Left ventricle myocardium inferior (tissue), 1 donor: ENCODE measurements at places on chromosomes 6 and 20. TPM values are rescaled to one million over a fixed set of nuclear protein-coding genes. Genes with fewer than 3 reads are reported as not detected.

- H3K27me3 ChIP-seq = no peaks in the 10 kb centered on the region
- DNase-seq = no peak
- H3K4me1 ChIP-seq = peaks cover 57% of the 10 kb centered on the region
- no peak overlapping the region for H3K4me3 ChIP-seq
These were observed 33.8 kb downstream of the RIN2 start for GRCh38 chr20:19791887-19792286.

DNA sequence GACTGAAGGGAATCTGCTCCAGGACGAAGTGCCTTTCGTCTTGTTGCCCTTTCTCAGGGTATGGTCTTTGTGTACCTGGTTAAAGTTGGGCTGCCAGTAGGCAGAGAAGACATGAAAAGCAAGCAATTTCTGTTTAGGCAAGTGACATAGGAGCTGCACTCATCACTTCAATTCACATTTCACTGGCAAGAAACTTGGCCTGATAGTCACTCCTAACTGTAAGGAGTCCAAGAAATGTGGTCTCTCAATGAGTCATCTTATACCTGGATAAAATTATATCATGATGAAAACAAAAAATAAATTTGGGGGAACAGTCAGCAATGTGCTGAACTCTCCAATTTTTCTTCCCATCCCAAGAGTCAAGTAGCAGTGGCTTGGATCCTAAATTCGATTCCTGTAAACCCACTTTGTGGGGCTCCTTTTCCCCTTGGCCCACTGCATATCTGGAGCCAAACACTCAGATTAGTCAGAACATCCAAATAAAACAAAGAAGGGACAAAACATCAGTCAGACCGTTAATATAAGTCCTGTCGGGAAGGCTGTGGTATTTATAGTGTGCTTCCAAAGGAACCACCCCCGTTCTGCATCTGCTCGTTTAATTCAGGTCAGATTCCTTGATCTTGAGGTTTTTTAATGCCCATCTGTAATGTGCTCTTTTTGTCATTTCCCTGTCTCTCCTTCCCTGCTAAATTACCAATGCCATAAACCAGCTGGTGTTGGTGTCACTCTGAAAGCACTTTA is 5.0 kb upstream of the GABRR1 start:
- no peak overlapping the region for H3K27ac ChIP-seq
- DNase-seq = no peak
- no peak overlapping the region for H3K4me3 ChIP-seq
- H3K36me3 ChIP-seq = no peaks in the 10 kb centered on the region
- no peaks in the 10 kb centered on the region for H3K4me1 ChIP-seq
- no peaks in the 10 kb centered on the region for H3K27me3 ChIP-seq

- no peak overlapping the region for H3K4me3 ChIP-seq
- peaks cover 66% of the 10 kb centered on the region for H3K4me1 ChIP-seq
- peaks cover 17% of the 10 kb centered on the region for H3K36me3 ChIP-seq
- DNase-seq = peak; percentile 77
These were observed 7.8 kb upstream of the APMAP start for GRCh38 chr20:25000268-25000801.

DNA sequence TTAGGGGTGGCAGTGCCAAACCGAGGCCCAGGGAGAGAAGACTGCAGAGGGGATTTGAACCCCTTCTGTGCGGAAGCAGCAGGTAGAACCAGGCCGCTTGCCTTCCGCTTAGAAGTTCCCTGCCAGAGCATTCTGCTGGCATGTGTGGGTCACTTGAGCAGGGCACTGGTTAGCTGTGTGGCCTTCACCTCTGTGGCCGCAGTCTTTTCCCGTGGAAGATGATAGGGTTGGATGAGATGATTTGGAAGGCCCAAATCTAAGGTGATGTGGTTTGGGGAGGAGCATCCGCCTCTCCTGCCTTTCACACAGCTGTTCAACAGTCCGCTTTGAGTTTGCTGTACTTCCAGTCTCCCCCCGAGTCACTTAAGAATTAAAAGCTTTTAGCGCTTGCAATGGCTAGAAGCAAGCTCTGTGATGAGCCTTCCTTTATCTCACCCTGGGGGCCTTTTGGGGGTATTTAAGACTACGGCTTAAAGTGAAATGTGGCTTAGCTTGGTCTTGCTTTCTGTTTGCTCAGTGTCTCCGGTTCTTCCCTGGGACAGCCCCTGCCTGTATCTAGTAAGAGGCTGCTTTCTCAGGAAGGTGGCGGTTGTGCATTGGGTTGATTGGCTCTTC is 743 bp downstream of the CMTR1 start:
- no peaks in the 10 kb centered on the region for H3K27me3 ChIP-seq
- DNase-seq = peak; percentile 16
- peaks cover 32% of the 10 kb centered on the region for H3K36me3 ChIP-seq
- peaks cover 46% of the 10 kb centered on the region for H3K4me1 ChIP-seq
- peak overlapping the region; percentile 100 for H3K4me3 ChIP-seq

DNA sequence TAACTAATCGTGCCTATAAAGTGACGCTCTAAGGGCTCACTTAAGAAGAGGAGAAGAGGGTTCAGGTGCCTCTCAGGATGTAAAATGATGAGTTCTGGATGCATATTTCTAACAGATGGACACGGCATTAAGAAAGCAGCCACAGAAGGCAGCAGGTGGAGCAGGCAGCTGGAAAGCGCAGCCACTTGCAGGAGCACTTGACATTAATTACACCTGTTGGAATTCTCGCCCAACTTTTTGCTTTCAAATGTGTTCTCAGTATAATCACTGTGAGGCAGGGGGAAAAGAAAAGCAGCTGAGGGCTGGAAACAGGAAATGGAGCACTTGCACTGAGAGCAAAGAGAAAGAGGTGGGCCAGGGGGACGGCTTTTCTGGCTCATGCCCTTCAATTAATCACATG is 164.2 kb downstream of the NKAIN2 start:
- H3K27ac ChIP-seq = no peak overlapping the region
- H3K27me3 ChIP-seq = no peaks in the 10 kb centered on the region
- no peak overlapping the region for H3K4me3 ChIP-seq
- no peaks in the 10 kb centered on the region for H3K36me3 ChIP-seq
- no peaks in the 10 kb centered on the region for H3K4me1 ChIP-seq

DNA sequence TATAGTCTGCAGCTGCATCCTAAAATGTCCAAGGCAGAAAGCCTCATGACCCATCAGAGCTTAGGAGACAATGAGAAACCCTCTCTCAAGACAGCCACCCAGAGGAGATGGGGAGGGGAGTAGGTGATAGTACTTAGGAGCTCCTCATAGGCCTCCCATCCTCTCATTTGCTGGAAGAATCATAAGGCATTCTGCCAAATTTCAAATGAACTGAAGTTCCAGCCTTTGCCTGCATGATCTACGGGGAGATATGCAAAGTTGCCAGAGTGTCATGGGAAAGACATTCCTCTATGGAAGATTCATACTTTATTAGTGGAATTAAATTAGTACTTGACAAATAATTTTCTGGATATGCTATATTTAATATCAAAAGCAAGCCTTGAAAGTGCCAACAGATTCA is 194.1 kb upstream of the GJE1 start:
- peaks cover 9% of the 10 kb centered on the region for H3K27me3 ChIP-seq
- no peak overlapping the region for H3K27ac ChIP-seq
- no peaks in the 10 kb centered on the region for H3K36me3 ChIP-seq
- no peaks in the 10 kb centered on the region for H3K4me1 ChIP-seq

GRCh38 chr6:90575267-90575666 is 11.6 kb downstream of the MAP3K7 start:
- DNase-seq = no peak
- H3K27ac ChIP-seq = no peak overlapping the region
- H3K36me3 ChIP-seq = no peaks in the 10 kb centered on the region

GRCh38 chr6:138682704-138683527 is 90.7 kb upstream of the CCDC28A start:
- DNase-seq = no peak
- no peaks in the 10 kb centered on the region for H3K4me1 ChIP-seq
- H3K27ac ChIP-seq = peak overlapping the region; percentile 22
- H3K27me3 ChIP-seq = no peaks in the 10 kb centered on the region
- H3K36me3 ChIP-seq = no peaks in the 10 kb centered on the region

- no peak for DNase-seq
- peaks cover 97% of the 10 kb centered on the region for H3K4me1 ChIP-seq
- peak overlapping the region; percentile 93 for H3K27ac ChIP-seq
- no peak overlapping the region for H3K4me3 ChIP-seq
These were observed 4.6 kb downstream of the PTPN1 start for GRCh38 chr20:50514750-50515149.

DNA sequence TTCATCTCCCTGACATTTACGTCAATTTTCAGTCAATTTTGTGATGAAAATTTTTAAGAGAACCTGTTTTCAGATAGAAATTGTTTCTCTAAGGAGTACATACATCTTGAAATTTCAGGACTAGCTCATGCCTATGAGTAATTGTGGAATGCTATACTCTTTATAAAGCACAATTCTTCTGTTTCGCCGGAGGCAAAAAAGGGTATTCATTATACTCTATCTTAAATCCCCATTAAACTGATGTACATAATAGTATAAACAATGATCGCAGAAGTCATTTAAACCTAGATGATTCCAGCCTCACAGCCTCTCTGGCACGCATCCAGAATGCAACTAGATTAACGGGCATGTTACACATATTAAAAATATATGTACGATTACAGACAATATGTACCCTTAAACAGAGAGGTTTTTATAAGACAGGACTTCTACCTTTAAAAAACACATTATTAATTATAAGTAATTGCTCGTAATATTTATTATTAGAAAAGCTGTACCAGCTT is 62.6 kb downstream of the NRSN1 start:
- H3K4me3 ChIP-seq = no peak overlapping the region
- no peak overlapping the region for H3K27ac ChIP-seq
- H3K4me1 ChIP-seq = no peaks in the 10 kb centered on the region
- peaks cover 13% of the 10 kb centered on the region for H3K27me3 ChIP-seq
- H3K36me3 ChIP-seq = no peaks in the 10 kb centered on the region

GRCh38 chr6:149084808-149085556 is 232.5 kb upstream of the TAB2 start:
- peaks cover 23% of the 10 kb centered on the region for H3K27me3 ChIP-seq
- peaks cover 12% of the 10 kb centered on the region for H3K4me1 ChIP-seq
- no peaks in the 10 kb centered on the region for H3K36me3 ChIP-seq
- no peak overlapping the region for H3K27ac ChIP-seq
- no peak overlapping the region for H3K4me3 ChIP-seq

- H3K4me1 ChIP-seq = peaks cover 23% of the 10 kb centered on the region
- H3K27me3 ChIP-seq = no peaks in the 10 kb centered on the region
- no peak overlapping the region for H3K4me3 ChIP-seq
- no peak overlapping the region for H3K27ac ChIP-seq
- no peak for DNase-seq
- H3K36me3 ChIP-seq = peaks cover 10% of the 10 kb centered on the region
These were observed 391.0 kb upstream of the SOX4 start for GRCh38 chr6:21202521-21202920.

The ISM1 gene
- 1.3 TPM for total RNA-seq

The SOX18 gene
- 30.5 TPM for total RNA-seq

The SLC35D3 gene
- total RNA-seq = 0.08 TPM

The ASCC3 gene
- total RNA-seq = 16.7 TPM

The NCOA6 gene
- total RNA-seq = 14.0 TPM

The KCNK16 gene
- total RNA-seq = not detected

The CASS4 gene
- total RNA-seq = 0.47 TPM

The TUBB1 gene
- total RNA-seq = 0.30 TPM

The PKIB gene
- 0.30 TPM for total RNA-seq

The BTN2A1 gene
- total RNA-seq = 16.0 TPM

The MATN4 gene
- total RNA-seq = not detected
